CD8-positive, alpha-beta memory T cell (primary cell): ENCODE measurements at places on chromosomes 2 and 18. TPM values are rescaled to one million over a fixed set of nuclear protein-coding genes. Genes with fewer than 3 reads are reported as not detected.

DNA sequence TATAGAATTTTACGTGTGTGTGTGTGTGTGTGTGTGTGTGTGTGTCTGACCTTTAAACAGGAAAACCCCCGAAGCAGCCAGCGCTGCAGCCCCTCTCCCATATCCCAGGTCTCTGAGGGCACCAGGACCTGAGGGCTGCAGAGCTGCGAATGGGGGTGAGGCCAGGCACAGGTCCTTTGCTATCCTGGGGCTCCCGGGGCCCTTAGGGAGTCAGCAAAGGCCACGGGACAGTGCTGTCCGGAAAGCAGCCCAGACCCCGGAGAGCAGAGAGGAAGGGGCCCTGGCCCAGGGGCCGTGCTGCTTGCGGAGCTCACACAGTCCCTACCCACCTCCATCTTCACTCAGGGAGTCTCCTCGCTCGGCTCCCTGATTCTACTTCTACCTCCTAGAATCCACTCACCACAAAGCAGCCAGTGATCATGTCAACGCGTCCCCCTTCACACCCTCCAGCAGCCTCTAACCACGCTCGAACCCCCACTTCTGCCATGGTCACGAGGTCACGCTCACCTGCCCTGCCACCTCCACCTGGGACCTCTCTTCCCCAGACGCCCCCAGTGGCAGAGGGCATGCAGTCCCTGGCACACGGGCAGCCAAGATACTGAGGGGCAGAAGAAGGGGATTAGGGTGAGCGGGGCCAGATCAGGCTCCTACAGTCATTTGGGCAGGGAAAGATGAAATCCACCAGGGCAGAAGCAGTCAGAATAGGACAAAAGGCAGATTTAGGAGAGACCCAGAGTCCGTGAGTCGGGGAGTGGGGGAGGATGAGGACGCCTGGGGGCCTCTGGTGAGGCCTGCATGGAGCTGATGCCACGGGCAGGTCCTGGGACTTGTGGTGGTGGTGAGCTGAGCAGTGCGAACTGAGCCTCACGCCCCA, 86.7 kb downstream of the USP40 start:
- DNase-seq = no peak

DNA sequence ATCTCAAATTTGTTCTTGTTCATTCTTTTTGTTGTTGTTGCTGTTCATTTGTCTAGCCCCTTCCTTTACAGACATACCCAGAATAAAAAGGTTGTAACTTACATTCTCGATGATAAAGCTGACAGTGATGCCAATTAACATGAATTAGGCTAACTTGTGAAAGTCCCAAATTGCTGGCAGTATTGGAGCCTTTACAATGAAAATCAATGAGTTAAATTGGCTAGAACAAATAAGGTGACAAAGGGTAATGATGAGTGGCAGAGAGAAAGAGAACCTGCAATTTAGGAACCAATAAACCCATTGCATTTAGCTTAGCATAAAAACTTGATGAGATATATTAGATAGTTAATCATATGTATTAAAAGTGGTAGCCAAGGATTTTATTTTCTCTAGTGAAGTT, 521.0 kb downstream of the ADCYAP1 start:
- no peak for DNase-seq

SH3RF3 gene
- total RNA-seq = 0.27 TPM

- DNase-seq = no peak
Observed at GRCh38 chr2:43444989-43445645, 150.7 kb downstream of the THADA start.

NT5DC4 gene
- total RNA-seq = not detected

OTOF gene
- 2.6 TPM for total RNA-seq

SCN3A gene
- not detected for total RNA-seq

CENPO gene
- total RNA-seq = 51.7 TPM
